Activated CD8-positive, alpha-beta memory T cell treated with anti-CD3 and anti-CD28 coated beads for 1 hour (primary cell): ENCODE measurements at places on chromosomes 1 and 21.

DNA sequence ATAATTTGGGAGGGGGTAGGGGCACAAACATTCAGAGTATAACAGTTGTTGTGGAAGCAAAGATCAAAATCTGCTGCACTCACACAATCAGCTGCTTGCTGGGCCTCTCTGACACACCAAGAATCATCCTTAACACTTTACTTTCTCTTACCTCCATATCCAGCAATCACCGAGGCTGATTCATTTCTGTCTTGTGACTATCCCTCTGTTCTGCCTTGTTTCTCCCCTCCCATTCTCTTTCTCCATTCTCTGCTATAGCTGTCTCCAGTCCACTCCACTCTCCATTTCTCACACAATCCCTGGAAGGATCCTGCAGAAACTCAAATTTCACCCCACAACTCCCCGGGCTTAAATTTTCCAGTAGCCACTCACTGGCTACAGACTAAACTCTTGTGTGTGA, 91.8 kb upstream of the NGF start:
- DNase-seq: no peak

DNA sequence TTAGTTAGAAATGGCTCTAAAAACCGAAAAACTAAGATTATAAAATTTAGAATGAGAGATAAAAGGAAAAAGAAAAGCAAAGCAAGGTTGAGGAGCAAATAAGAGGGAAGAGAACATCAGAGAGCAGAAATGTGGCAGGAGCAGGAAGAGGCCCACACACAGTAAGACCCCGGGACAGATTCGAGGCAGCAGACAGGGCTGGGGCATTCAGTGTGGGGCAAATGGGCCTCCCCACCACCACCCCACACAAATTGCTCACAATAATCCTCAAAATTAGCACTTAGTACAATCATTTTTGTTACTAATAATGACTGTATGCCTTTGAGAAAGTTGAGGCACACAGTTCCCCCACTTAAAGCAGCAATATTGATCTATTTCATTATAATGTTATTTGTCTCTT, 17.1 kb upstream of the SLC44A3 start:
- DNase-seq: no peak

DNA sequence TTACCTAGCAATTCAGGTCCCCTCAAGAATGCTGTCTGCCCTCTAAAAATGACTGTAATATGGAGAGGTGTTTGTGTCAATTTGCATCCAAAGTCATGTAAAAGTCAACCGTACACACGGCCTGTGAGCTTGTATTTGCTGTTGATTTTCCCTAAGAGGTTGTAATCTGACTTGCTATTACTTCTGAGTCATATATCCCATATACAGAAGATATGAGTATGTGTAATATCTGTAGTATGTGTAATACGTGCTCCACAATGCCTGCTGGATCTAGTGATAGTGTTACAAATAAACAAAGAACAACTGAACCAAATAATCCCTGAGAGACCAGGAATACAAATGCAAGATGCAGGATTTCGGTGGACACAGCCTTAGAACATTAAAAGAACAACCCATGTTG, 1.4 kb upstream of the KCNJ6 start:
- no peak for DNase-seq

DNA sequence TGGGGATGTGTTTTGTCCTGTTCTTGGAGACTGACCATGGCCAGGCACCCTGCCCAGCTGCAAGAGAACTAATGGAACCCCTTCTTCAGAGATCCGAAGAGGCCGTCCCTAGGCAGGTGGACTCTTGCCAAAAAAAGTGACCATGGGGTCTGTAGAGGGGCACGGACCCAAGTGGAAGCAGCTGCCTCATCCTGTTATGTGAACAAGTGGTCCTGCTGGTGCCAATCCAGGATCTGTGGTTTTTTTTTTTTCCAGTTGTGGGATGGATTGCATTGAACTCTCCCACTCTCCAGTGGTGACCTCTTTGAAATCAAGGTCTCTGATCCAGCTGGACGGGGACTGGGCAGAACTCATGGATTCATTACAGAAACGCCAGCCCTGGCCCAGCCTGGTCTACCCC, 71.2 kb downstream of the ARHGEF10L start:
- DNase-seq: no peak

- no peak for DNase-seq
Measured at GRCh38 chr1:23122023-23122748, 46.5 kb downstream of the LUZP1 start.

- DNase-seq: no peak
Measured at GRCh38 chr1:37940299-37940947, 6.4 kb downstream of the INPP5B start.

- DNase-seq: peak; percentile 50
Measured at GRCh38 chr1:203287109-203287893, 18.0 kb upstream of the BTG2 start.

- no peak for DNase-seq
Measured at GRCh38 chr1:234980291-234980644, 148.4 kb downstream of the TOMM20 start.

GRCh38 chr1:167094690-167095089, 815 bp downstream of the STYXL2 start:
- DNase-seq: no peak

DNA sequence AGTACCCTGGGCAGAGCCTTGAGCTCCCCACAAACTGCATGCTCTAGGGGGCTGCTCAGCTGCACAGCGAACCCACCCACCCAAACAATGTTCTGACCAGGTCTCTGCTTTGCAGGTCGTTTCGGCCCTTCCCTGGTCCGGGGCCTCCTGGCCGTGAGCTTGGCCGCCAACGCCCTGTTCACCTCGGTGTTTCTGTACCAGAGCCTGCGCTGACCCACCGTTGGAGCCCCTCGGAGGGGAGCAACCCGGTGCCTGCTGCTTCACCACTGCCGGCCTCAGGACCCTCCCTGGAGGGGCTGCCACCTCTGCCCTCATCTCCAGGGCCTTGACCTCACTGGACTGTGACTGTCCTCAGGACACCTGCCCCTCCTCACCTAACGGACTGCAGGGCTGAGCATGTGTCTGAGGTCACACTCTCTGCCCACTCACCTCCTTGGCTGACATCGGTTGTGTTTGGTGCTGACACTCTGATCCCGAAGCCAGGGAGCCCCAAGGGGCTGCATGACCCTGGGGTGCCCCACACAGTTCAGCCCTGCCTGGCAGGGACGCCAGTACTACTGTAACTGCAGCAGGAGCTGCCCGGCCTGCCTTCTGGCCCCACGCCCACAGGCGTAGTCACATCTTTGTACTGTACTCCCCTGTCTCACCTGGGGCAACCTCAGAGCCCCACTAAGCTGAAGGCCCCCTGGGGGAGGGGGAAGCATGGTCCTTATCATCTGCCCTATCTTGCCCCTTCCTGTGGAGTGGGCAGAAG, 24.3 kb downstream of the TMEM201 start:
- no peak for DNase-seq

GRCh38 chr1:215393476-215393875, 173.6 kb upstream of the KCTD3 start:
- no peak for DNase-seq

DNA sequence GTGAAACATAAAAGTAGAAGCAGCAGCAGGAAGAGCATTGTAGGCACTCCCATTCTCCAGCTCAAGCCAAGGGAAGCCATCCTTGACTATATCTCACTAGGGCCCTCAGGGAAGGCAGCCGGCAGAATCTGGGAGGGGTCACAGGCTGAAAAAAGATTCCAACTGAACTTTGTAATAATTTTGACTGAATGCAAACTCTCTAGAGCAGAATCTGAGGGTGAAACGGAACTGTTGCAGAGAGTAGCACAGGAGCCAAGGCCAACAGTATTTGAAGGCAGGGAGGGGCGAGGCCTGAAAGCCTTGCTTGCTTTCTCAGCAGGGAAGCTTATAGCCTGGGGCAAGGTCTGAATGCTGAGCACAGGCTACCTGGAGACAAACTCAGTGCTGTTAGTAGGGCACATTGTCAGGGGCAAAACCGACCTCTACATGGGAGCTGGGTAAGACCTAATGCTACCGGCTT, 180.6 kb downstream of the COL24A1 start:
- no peak for DNase-seq

GRCh38 chr1:55211863-55212262, 3.3 kb downstream of the USP24 start:
- no peak for DNase-seq

GRCh38 chr21:44298301-44298700, 1.6 kb upstream of the PFKL start:
- no peak for DNase-seq

DNA sequence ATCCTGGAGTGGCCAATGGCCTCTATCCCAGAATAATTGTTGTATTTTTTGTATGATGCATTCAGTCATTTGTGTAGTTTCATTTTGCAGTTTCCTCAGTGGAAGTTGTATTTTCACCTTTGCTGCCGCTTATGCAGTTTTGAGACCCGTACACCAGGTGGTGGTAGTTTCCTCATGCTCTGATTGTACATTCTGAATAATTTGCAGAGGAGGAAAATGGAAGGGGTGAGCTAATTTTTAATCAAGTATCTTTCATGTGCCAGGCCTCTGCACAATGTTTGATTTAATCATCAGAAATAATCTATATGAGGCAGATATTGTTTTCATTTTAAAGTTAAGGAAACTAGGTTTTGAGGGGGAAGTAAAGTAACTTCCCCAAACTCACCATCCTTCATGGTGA, 29.5 kb downstream of the HLX start:
- DNase-seq: no peak

DNA sequence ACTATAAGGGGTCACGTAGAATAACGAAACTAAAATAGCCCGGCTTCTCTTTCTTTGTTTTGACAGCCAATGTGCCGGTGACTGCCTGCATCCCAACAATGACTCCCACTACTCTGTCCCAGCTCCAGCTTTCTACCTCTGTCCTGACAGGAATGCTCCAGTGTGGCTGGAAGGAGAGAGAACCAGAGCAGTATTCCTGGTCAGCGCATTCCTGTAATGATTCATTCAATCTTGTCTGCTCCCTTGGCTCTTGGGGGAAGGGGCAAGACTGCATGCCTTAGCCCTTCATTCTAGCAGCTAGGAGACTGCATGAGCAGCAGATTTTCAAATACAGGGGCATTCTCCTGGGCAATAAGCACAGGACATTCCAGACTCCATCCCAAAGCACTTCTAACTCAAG, 132.1 kb upstream of the PRMT6 start:
- no peak for DNase-seq

GRCh38 chr1:59565611-59566410, 248.9 kb upstream of the HOOK1 start:
- DNase-seq: no peak

DNA sequence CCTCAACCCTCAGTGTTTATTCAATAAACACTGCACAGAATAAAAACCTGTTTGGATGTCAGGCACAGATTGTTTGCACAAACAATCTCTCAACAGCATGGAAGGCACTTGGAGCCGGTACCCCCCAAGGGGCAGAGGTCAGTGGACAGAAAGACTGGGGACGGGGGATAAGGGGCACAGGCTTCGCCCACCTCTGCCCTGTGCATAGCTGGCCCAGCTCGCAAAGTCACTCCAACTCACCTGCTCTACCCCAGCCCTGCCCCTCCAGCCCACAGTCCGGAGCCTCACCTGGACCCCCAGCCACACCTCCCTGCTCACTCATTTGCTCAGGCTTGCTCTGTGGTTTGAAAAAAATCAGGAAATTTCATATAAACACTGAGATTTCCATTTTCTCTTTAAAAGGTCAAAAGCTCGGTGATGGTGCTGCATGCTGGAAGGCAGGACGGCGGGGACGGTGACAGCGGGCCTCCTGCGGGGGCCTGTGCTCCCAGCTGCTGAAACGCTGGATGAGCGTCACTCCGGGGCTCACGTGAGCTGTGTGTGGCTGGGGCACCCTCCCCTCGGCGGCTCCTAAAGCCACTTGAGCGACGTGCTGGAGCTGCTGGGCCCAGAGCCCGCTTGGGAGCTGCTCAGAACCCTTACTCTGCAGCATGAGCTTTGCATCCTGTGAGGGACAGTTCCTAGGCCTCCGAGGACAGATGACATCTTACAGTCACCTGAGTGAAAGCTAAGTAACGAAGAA, 54.5 kb downstream of the PRDM15 start:
- DNase-seq: no peak

- no peak for DNase-seq
Measured at GRCh38 chr1:19676438-19676922, 11.8 kb downstream of the HTR6 start.

DNA sequence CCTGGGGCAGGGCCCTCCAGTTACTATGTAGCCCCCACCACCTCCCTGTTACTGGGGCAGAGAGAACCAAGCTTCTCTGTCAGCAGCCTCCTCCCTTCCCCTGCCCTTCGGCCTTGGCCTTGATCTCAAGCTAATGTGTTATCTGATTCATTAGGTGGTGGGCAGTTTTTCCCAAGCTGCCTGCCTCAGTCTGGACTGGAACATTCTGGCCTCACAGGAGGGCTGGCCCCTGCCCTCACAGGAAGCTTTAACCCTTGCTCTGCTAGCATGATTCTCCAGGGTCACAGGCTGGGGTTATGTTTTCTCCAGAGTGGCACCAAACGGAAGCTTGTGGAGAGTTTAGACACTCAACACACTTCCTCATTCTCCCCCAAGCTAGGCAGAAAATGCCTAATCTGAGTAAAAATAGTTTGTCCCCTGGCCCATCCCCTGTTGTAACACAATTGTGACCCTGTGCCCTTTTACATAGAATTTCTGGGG, 37.2 kb upstream of the SLC6A9 start:
- DNase-seq: no peak

- DNase-seq: no peak
Measured at GRCh38 chr1:184118046-184118445, 66.5 kb downstream of the TSEN15 start.

GRCh38 chr1:212186427-212187207, 98.6 kb upstream of the PPP2R5A start:
- no peak for DNase-seq
